ENCODE measurements at places on chromosomes 16 and 17. TPM values are rescaled to one million over a fixed set of nuclear protein-coding genes. Genes with fewer than 3 reads are reported as not detected.

Gene CLUH
- polyA plus RNA-seq = 123 TPM

Gene PRSS27
- 0.46 TPM for polyA plus RNA-seq

Gene KCNJ18
- not detected for polyA plus RNA-seq

DNA sequence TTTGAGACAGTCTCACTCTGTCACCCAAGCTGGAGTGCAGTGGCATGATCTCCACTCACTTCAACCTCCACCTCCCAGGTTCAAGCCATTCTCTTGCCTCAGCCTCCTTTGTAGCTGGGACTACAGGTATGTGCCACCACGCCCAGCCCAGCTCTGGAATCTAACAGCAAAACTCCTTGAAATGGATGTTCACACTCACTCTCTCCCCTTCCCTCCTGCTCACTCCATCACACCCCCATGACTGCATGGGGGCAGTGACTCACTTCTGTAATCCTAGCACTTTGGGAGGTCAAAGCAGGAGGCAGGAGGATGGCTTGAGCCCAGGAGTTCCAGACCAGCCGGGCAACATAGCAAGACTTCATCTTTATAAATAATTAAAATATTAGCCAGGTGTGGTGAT lies 11.1 kb upstream of the TFAP4 start:
- no peak overlapping the region for H3K4me3 ChIP-seq
- DNase-seq = no peak
- no peaks in the 10 kb centered on the region for H3K27me3 ChIP-seq
- H3K36me3 ChIP-seq = no peaks in the 10 kb centered on the region
- H3K4me1 ChIP-seq = peaks cover 8% of the 10 kb centered on the region

- H3K4me3 ChIP-seq = no peak overlapping the region
- no peaks in the 10 kb centered on the region for H3K27me3 ChIP-seq
- H3K36me3 ChIP-seq = no peaks in the 10 kb centered on the region
- no peaks in the 10 kb centered on the region for H3K4me1 ChIP-seq
- no peak for DNase-seq
These were observed 541 bp downstream of the CCL3 start for GRCh38 chr17:36089339-36089865.
